ENCODE measurements at places on chromosomes 5 and 9. TPM values are rescaled to one million over a fixed set of nuclear protein-coding genes. Genes with fewer than 3 reads are reported as not detected.

The ANKRD18B gene
- not detected for total RNA-seq

The ARID3C gene
- total RNA-seq: not detected

DNA sequence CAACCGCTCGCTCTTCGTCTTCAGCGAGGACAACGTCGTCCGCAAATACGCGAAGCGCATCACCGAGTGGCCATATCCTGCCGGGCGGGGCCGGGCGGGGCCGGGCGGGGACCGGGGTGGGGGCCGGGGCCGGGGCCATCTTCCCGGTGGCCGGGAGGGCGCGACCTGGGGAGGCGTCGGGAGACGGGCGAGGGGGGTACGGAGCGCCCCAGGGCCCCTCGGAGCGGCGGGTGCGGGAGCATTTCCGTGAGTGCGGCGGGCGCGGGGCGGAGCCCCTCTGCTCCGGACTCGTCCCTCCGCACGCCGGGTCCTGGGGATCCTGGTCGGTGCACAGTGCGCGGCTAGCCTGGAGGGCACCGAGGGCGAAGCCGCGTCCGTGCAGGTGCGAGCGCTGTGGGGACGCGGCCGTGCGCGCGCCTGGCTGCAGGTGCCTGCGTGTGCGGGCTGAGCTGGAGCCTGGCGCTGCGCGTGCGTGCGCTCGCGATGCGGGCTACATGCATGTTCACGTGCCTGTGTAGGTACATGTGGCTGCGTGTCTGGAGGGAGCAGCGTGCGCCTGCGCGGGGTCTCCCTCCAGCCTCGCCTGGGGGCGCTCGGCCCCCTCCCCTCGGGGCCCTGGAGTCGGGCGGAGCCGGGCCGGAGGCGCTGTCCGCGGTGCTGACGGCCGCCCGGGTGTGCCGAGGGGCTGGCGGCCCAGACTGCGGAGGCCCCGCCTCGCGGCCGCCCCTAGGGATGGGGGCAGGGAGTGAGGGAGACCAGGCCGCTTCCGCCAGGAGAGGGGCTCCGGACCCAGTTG is 762 bp downstream of the CACNA1B start:
- DNase-seq: no peak

DNA sequence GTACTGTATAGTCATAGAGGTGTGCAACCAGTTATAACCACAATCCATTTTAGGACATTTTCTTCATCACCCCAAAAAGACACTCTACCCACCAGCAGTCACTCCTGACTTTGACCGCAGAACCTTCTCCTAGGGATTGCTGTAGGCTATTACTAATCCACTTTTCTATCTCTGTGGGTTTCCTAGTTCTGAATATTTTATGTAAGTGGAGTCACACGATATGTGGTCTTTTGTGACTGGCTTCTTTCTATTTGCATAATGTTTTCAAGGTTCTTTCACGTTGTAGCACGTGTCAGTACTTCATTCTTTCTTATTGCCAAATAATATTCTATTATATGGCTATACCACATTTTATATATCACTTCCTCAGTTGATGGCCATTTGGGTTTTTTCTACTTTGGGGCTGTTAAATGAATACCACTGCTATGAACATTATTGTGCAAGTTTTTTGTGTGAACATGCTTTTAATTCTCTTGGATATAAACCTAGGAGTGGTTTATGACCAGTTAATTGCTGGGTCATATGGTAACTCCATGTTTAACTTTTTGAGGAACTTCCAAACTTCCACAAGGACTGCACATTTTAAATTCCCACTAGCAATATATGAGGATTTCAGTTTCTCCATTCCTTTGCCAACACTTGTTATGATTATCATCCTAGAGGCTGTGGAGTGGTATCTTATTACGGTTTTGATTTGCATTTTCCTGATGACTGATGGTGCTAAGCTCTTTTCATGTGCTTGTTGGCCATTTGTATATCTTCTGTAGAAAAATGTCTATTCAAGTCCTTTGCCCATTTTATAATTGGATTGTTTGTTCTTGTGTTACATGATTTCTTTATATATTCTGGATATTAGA is 37.8 kb downstream of the MRRF start:
- DNase-seq: no peak
